ENCODE measurements at places on chromosomes 12 and 14.

DNA sequence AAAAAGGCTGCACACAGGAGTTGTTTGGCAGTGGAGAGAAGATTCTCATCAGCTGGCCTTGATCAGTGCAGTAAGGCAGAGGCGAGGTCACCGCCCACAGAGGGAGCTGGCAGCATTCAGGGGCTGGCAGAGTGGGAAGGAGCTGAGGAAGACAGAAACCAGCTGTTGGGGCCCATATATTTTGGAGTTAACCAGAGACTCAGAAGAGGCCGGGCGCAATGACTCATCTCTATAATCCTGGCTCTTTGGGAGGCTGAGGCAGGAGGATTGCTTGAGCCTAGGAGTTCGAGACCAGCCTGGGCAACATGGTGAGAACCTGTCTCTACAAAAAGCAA is 17.7 kb downstream of the SMCO2 start:
- no peak for DNase-seq

DNA sequence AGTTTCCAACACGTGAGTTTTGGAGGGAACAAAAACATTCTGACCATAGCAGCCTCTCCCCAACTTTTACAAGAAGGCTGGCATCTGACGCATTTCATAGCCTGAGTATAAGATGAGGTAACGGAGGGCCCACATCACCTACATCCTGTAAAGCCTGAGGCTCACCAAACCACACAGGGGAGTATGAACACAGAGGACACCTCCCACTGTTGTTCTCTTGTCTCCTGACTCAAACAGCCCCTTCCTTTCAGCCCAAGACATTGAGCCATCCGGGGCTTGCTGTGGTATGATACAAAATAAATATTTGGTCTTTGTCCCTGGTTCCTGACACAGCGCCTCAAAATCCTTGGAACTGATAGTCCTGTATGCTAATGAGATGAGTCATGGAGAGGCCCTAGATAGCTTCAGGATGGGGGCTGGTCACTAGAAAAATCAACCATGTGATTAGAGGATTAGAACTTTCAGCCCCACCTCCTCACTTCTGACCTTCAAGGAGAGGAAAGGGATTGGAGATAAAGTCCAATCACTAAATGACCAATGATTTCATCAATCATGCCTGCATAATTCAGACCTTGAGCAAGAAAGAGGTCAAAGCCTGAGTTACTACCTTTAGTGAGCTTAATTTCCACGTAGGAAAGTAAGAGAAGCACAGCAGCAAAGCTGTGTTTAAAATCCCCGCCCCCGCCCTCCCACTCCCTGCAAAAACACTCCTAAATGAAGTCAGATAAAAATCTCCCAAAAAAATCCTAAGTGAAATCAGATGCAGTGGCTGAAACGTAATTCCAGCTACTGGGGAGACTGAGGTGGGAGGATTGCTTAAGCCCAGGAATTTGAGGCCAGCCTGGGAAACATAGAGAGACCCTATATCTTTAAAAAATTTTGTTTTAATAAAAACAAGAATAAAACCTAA is 236.4 kb downstream of the PCNX1 start:
- no peak for DNase-seq

DNA sequence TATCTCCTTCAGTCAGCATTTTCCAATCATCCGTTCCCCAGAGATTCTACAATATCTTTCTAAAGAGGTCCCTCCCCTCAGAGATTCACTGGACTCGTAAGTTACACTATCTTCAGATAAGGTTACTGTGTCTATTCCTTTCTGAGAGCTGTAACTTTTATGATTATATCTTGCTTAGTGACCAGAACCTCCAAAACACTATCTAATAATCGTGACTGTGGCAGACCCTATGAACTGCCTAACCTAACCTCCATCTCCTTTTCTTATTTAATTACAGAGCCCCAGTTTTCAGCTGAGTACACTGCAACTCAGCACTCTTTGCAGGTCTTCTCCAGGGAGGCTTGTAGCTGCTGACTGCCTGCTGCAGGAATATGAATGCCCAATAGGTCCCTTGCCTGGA is 38.5 kb upstream of the CHGA start:
- DNase-seq, result no peak

DNA sequence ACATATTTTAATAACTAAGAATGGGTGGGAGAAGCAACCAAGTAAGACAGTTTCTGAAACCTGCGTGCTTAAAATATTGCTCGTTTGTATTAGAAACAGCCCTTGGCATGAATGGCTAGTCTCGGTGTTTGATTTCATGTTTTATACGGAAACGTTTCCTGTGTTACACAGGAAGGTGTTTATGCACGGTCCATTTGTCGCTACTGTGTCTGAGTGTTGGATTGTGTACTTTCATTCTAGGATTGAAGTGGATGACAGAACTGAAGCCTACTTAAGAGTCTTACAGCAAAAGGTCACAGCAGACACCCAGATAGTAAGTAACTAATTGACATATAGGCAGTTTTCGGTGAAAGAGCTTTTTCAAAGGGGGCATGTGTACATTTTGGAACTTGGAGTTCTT is 19.6 kb downstream of the PIWIL1 start:
- DNase-seq, result no peak

GRCh38 chr12:131511391-131511802 is 199.5 kb upstream of the SFSWAP start:
- no peak for DNase-seq

DNA sequence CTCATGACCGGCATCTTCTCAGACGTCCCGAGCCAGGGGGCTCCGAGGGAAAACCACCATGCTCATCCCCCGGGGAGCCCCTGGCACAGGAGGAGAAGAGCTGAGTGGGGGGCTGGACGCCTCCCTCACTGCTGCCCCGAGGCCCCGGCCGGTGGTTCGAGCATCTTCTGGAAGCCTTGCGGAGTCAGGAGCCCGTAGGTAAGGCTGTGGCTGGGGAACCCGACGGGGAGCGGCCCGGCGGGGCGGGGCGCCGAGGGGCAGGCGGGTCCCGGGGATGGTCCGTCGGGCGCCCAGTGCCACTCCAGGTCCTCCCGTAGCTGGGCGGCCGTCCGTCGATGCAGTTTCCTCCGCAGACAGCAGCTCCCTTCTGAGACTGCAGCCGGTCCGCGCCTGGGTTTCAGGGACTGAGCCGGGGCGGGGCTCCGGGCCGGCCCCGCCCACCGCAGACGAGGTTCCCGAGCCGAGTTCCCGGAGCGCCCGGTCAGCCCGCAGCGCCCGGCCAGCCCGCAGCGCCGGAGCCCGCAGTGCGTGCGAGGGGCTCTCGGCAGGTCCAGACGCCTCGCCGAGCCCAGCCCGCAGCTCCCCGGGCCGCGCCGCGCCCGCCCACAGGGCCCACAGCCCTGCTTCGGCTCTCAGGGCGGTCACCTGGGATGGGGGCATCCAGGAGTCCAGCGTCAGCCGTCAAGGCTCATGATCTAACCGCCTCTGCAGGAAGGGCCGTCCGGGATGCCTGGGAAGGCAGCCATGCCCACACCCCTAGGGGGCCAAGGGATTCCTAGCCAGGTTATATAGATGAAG is at the start of gene PGF:
TSS of gene PGF (minus strand) at position 369 of the 798 bp plus-strand sequence. CDS start at position 14, 355 bp downstream.
- DNase-seq, result no peak

DNA sequence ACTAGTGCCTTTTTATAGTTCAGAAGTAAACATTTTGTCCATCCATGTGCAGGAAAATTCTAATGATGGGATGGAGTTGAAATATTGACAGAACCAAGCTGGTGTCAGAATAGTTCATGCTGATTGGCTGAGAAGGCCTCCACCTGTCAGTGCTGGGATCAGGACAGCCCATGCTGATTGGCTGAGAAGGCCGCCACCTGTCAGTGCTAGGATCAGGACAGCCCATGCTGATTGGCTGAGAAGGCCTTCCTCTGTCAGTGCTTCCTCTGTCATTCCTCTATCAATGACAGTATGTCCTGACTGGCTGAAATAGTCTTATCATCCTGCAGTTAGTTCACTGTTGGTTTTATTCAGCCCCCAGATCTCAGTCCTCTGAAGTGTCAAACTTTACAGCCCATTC is 95.7 kb downstream of the PPP2R5C start:
- DNase-seq, result no peak

DNA sequence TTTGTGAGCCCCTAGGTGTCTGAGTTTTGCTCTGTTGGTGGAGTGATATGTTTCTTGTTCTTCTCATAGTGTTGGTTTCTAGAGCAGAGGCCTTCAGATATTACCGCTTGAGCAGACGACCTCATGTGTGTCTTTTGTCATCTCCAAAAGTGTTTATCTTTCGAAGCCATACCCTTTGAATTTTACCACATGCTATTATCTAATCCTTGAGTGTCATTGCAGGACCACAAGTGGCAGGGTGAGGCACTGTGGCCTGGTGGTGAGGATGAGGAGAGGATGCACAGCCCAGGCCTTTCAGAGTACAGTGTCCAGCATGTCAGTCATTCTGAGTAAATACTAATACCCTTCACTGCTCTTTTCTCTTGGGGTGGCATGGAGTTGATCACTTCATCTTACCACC is 57.2 kb upstream of the CISTR start:
- no peak for DNase-seq

DNA sequence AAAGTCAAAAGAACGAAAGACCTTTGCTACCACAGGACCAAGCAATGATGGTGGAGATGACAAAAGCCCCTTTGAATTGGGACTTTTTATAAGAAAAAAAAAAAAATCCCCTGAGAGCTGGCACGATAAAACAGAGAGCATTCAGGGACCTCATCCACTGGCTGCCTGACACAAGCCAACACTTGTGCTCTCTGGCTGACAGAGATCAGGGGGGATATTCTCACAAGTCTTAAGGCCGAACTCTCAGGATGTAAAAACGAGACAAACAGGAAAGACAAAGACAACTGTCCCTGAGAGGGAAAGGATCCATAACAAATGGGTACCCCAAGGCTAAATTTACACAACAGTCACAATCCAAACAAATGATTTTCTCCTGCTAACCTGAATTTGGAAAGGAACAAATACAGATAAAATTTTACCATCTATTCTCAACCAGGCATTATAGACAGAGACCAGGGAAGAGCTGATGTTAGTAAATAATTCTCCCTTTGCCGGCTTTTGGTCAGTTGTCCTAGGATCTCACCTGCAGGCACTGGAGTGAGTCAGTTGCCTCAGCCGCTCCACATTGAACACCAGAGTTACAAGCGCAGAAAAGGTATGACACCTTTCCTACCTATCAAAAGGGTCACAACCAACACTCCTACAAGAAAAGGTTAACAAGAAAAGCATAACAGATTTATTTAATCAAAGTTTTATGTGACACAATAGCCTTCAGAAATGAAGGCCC is 37.9 kb upstream of the GARIN6 start:
- no peak for DNase-seq

DNA sequence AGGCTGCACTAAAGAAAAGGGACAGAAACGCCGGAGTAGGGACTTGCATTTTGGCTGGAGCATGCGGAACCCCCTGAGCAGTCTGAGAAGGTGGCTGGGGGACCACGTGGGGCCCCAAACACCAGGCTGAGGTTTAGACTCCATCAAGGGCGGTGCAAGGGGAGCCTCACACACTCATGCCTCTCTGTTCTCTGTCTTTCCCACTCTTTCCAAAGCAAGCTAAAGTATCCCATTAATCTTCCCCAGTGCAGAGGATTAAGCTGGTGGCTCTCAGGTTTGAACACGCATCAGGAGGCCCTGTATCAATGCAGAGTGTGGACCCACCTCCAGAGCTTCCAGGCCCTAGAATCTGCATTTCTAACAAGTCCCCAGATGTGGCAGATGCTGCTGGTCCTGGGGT is 13.5 kb downstream of the CCDC197 start:
- no peak for DNase-seq

DNA sequence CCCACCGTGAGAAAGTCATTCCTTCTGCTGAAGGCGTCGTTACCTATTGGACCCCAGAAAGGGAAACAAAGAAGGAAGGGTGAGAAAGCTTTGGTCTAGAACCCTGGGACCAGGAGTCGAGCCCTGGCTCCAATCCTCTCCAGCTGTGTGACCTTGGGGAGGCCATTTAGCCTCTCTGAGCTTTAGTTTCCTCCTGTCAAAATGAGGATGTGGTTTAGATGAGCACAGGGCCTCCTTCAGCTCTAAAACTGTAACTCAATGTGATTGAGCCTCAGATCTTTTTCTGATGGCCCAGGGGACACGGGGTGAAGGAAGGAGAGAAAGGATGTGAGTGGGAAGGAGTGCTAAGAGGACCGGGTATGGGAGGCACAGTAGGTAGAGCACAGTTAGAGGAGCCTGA is 7.7 kb downstream of the JDP2 start:
- DNase-seq, result no peak

GRCh38 chr14:60254176-60254575 is 5.2 kb downstream of the PPM1A start:
- no peak for DNase-seq

GRCh38 chr14:24888532-24888931 is 161.4 kb downstream of the STXBP6 start:
- no peak for DNase-seq

- DNase-seq, result no peak
Measured at GRCh38 chr14:68394118-68394763, 398.6 kb downstream of the ZFP36L1 start.

DNA sequence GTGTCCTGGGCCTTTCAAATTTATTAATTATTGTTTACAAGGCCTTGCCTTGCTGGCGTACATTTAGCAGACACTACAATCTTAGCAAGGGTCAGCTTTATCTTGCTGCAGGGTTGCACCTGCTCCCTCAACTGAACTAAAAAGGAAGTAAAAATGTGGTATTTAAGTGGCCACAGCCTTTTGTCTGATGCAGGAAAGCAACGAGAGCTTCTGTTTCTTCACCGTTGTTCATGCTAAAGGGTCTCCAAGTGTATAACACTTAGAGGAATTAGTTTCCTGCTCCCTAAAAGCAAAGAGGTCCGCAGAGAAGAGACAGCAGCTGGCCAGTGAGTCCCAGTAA is 62.8 kb upstream of the EGLN3 start:
- no peak for DNase-seq

DNA sequence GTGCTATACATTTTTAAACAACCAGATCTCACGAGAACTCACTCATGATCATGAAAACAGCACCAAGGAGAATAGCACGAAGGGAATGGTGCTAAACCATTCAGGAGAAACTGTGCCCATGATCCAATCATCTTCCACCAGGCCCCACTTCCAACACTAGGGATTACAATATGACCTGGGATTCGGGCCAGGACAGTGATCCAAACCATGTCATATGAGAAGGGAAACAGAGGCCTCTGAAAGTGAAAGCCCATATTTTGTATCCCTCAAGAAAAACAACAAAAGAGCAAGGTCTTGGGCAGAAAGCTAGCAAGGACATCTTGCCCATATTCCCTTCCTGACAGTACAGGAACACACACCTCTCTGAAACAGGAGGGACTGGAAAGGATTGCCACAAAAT is 163.9 kb upstream of the VASH1 start:
- no peak for DNase-seq
